ENCODE measurements at places on chromosomes 5 and 9.

- no peak for DNase-seq
Observed at GRCh38 chr9:36849943-36850342, 184.1 kb downstream of the PAX5 start.

DNA sequence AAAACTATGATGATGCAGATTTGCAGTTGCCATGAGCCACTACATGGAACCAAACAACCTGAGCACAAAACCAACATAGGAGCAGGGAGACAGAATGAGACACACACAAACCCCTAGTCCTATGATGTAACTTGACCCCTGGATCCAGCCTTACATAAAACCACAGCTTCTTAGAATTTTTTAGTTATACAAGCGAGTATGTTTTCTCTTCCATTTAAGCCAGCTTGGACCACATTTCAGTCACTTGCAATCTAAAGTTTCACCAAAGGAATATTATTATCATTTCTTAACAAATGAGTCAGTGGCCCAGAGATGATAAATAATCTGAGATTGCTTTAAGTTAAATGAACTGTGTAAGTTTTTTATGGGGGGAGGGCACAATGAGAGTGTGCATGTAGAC is 6.8 kb downstream of the SPOCK1 start:
- DNase-seq, result no peak

- DNase-seq, result no peak
Observed at GRCh38 chr9:27125936-27126335, 16.9 kb downstream of the TEK start.

DNA sequence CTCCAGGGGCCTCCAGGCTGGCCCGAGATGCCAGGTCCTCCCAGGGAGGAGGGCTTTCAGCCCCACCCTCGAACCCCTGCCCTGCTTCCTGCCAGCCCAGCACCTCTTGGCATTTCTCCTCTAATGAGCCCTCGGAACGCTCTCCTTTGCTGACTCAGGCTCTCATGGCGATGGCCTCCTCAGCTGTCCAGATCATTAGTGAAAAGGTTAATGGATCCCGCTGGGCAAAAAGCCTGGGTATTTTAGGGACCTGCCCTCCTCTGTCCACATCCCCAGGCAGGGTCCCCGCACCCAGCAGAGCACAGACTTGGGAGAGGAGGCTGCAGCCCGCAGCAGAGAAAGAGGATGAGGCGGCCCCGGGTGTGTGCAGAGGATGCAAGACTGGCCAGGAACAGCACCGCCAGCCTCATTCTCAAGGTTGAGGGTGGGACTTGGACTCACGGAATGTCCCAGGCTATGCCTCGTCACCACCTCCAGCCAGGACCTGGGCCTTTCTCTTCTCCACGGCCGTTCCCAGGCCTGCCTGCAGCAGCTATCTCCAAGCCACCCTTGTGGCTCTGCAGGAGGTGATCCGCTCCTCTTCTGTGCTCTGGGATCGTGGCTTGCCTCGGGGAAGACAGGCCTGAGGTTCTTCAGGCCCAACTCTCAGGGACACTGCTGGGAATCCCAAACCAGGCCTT is 23.0 kb upstream of the ADAMTS2 start:
- DNase-seq, result no peak

DNA sequence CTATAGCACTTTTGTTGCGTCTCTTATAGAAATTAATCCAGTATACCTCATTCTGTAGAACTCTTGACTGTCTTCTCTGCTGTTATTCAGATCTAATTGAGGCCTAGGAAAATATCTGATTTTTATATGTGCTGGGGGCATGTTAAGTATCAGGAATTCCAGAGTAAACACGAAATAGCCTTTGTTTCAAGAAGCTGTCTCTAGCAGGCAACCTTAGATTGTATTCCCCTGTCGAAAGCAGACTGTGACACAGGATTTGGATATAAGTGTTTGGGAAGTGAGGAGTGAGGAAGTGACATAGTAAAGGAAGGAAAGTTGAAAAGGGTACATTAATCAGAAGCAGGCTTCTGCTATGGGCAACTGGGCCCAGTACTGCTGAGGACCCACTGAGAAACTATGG is 72.1 kb upstream of the RASA1 start:
- DNase-seq, result no peak

DNA sequence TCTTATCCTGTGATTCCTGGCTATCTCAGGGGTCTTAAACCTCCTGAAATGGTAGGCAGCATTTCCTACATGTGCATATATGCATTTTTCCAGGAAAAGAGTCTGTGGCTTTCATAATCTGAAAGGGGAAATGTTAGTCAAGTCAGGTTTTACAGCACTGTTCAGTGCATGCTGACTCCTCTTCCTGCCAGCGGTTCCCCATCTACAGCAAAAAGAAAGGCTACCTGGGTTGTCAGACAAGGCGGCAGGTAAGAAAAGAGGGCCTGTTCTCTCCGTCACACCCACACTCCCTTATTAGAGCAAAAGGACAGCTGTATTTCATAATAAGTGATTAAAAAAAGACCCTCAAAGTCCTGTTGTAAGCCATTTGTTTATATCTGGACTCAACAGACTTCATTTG is 4.3 kb upstream of the SPATA6L start:
- no peak for DNase-seq

DNA sequence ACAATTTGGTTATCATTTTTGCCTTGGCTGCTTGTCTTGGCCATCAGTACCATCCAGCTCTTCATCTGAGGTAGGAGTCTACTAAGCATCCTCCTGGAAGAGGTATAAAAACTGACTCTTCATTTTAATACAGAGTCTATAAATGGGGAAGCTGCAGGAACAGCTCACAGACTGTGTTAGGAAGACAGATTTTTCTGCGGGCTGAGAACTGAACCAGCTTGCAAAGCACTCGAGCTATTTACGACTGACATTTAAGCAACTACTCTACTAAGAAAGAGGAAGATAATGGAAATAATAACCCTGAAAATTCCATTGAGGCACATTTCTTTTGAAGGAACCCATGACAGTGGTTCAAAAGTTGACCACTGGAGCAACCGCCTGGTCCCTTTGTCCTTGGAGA is 314.5 kb upstream of the RFX3 start:
- DNase-seq, result no peak

- no peak for DNase-seq
Observed at GRCh38 chr9:19828576-19829109, 39.8 kb upstream of the SLC24A2 start.

DNA sequence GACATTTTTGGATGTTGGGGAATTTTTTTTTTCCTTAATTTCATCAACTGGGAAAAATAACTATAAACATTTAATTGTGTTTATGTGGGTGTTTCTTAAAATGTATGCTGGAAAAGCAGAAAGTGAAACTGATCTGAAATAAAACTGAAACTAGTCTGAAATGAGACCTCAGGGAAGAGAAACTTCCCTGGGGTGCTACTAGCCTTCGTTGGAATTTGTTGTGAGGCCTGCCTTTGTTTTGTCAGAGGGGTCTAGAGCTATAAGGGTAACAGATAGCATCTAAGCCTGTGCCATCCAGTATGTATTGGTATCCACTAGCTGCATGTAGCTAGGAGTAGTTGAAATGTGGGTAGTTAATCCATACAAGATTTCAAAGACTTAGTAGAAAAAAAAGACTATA is 10.4 kb downstream of the ZNF618 start:
- peak; percentile 21 for DNase-seq

Data from activated CD4-positive, alpha-beta T cell treated with anti-CD3 and anti-CD28 coated beads, Interleukin-10, Interleukin-2, amounts not matched to agents 100 ng/mL and 50 ng/mL, durations not matched to agents 16 hours and 8 hours (primary cell).